CD4-positive, alpha-beta T cell treated with Interleukin-15 for 4 hours (primary cell): ENCODE measurements at places on chromosomes 5 and 9.

GRCh38 chr5:151961557-151961956 is 36.9 kb upstream of the GLRA1 start:
- DNase-seq, result no peak

- no peak for DNase-seq
Observed at GRCh38 chr5:16467363-16468219, 2.0 kb upstream of the ZNF622 start.

- DNase-seq, result peak; percentile 50
Observed at GRCh38 chr9:97938081-97938644, at the start of gene HEMGN. HEMGN (minus strand) TSS chr9:97938172; CDS start chr9:97938136, 36 bp downstream.

DNA sequence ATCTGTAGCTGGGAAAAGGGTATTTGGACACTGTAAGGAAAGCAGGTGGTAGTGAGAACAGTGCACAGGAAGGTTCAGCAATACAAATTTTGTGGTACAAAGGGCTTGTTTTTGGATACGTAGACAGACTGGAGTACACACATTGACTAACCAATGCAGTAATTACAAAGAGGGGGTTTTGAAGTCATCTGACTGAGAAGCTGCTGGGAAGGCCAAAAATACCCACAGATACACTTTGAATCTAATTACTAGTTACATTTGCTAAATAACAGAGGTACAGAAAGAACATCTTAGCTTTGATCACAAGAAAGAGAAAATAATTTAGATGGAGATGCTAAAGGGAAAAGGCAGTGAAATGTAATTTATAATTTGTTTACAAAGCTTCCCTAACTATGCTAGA is 45.9 kb downstream of the PKD2L2 start:
- DNase-seq, result no peak

DNA sequence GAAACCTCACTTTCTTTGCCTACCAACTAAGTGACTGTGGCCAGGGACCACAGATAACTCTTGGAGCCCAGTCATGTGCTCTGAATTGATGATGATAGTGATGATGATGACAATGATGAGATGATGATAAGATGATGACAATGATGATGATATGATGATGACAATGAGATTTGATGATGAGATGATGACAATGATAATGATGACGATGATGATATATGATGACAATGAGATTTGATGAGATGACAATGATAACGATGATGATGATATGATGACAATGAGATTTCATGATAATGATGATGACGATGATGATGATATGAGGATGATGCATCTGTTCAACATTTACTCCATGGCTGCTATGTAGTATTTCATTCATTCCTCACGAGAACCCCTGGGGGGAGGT is 213.0 kb downstream of the ERCC6L2 start:
- DNase-seq, result no peak

GRCh38 chr5:151897020-151897552 is 27.6 kb downstream of the GLRA1 start:
- DNase-seq, result no peak

DNA sequence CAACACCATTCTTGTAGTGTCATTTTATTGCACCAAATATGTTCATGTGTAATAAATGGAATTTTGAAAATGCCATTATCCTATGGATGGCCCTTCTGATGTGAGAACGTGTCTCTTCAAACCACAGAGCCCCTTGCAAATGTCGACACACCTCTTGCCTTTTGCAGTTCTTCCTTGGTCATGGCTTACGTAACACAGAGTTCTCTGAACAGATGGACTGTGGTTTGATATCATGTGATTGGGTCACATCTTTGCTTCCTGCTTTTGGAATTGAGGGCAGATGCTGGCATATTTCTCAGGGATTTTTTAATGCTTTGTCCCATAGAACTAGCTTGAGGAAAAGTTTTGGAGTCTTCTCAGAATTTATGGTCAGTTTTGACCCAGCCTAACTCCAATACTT is 4.6 kb downstream of the TGFBR1 start:
- DNase-seq, result no peak

- no peak for DNase-seq
Observed at GRCh38 chr9:7960320-7961050, 160.9 kb upstream of the DMAC1 start.

DNA sequence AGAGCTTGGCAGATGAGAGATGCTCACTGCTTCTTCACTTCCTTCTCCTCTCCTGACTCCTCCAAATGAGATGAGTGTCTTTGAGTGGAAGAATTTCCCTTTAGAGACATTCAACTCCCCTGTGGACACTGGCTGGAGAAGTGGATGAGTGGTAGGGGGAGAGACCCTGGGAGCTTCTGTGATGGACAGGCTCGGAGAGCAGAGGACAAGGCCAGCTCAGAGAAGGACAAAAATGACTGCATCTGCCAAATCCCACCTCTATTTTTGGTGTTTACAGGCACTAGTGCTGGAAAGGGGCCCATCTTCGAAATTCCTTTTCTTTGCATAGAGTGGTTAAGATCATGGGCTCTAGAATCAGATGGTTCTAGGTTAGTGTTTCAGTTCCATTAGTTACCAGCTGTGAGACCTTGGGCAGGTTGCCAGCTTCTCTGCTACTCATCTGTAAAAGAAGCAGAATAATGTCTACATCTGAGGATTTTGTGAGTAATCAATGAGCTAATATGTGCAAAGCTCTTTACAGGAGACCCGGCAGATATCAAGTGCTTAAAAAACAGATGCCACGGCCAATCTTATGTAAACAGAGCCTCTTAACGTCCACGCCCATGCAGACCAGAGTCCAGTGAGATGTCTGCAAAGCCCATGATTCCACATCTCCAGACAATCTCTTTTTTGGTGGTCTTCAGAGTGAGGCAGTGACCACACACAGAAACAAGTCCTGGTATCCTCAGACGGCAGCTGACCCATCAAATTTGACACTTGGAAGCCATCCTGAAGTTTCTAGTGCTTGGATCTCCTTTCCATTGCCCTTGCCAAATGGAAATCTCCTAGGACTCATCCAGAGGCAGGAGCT is 13.6 kb upstream of the COL27A1 start:
- DNase-seq, result no peak

DNA sequence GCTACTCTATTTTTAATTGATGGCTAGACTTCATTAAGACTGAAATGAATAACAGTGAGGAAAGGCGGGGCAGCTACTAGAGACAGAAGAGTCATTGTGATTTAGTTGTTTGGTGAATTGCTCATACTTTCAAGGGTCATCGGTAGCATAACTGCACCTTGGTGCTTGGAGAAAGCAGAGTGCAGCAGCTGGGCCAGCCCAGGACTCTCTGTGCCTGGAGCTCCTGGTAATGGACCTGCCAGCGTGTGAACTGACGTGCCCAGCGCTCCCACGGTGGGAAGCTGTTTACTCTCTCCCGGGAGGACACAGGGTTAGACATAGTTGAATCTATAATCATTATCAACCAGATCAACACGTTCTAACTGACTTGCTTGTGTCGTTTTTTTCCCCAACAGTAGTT is 42.9 kb downstream of the LURAP1L start:
- no peak for DNase-seq
